Stimulated activated CD8-positive, alpha-beta memory T cell treated with anti-CD3 and anti-CD28 coated beads, Interleukin-2, amount 100 ng/mL, for 1 hour (primary cell): ENCODE measurements at places on chromosomes 6 and 20.

GRCh38 chr6:157433678-157434081, 52.7 kb downstream of the ZDHHC14 start:
- DNase-seq: no peak

DNA sequence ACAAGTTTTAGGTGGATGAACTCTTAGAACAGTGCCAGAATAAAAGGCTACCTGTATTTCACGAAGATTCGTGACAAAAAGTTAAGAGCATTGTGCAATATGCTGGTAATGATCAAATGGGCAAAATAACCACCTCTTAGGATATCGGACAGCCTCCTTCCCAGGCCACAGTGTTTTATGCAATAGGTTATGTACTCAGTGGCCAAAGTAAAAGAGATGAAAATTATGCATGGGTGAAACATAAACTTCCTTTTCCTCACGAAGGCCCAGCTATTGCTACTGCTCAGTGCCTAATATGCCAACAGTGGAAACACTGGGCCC, 153.6 kb upstream of the SIM1 start:
- no peak for DNase-seq

GRCh38 chr20:37343994-37344355, 2.0 kb upstream of the SRC start:
- DNase-seq: no peak

DNA sequence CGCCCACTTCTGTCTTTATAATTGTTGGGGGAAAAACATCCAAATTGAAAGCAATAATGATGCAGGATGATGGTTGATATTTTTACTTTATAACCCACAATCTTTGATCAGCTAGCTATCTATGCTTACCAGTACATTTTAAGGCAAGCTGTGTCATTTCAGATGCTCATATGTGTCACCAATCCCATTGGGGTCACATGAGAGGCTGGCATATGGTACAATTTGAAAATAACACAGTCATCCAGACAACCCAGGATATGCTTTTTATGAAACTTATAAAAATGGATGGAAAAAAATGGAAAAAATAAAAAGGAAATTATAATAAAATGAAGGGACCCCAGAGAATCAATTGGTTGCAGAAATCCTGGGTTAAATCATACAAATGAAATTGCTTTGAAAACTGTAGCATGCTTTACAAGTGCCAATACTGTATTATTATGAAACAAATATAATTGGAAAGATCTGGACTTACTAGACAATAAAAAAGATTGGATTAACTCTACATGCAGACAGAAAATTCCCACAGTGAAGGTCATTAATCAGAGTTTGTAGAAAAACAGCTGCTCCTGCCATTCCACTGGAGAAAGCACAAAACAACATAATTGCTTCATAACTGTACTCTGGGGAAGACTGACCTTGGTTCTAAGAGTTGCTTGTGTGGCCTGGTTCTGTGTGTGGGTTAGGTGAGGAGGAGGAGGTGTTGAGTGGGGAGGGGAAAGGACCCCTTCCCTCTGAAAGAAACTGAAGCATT, 13.3 kb upstream of the PRIM2 start:
- no peak for DNase-seq

DNA sequence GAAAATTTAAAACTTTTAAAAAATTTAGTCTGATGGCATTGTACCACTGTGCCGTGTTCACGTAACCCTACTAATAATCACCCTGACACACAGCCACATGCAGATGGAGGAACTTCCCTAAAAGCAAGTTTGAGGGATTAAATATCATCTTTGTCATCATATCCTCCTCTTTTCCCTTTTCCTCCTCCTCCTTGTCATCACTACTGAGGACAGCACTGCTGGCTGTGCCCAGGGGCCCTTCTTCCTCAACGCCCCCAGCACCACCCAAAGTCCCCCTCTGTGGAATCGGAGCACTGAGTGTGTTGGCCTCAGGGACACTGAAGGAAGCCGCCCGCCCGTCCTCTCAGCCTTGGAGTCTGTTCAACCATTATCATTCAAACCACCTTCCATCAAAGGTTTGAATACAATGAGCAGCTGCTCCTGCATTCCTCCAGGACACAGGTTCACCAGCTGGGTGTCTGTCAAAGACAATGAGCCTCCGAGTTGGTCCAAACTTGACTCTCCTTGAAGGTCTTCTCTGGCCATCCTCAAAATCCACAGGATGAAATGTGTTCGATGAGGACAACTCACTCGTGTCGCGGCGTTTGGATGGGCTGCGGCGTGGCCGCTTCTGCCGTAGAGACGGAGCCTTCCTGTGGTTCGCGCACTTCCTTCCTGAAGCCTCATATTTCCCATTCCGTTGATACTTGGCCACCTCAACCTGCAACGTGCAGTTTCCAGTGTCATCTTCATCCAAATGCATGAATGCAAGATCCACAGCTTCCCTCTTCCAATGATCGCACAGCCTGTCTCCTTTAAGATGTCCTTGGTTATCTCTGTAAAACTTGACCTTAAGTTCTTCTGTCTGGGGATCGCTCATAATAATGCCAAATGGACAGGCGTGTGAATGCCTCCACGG, 23.3 kb downstream of the NQO2 start:
- DNase-seq: no peak

DNA sequence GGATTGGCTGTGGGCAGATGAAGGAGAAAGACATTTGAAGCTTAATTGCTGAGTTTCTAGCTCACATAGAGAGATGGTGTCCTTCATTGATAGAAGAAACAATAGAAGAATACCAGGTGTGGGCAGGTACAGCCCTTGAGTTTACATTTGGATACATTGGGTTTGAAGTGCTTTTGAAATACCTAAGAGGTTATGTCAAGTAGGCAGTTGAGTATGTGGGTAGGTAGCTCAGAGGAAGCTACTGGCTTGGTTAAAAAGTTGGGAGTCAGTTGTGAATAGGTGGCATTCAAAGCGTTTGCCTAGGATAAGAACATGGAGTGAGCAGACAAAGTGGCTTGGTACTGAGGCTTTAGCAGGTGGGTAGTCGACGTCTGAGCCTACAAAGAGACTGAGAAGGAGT, 25.0 kb downstream of the NDUFAF5 start:
- no peak for DNase-seq

DNA sequence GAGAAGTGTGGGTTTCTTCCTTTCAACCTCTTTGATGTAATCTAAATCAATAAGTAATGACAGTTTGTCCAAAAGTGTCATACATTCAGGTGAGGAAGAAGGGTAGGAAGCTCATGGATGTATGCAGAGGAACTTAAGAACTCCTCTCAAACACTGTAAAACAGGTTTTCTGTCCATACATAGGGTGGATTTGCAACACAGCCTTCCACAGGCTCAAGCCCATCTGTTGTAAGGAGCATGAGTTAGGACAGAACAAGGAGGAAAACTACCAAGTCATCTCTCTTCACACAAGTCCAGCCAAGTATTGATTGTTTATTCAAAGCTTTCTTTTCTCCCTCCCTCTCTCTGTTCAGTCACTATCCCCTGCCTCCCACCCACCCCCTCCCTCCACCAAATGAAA, 49.0 kb upstream of the CDYL start:
- no peak for DNase-seq

GRCh38 chr20:62531046-62531838, 55.4 kb upstream of the GATA5 start:
- no peak for DNase-seq

- DNase-seq: no peak
Observed at GRCh38 chr20:23143098-23143497, 57.0 kb upstream of the CD93 start.

DNA sequence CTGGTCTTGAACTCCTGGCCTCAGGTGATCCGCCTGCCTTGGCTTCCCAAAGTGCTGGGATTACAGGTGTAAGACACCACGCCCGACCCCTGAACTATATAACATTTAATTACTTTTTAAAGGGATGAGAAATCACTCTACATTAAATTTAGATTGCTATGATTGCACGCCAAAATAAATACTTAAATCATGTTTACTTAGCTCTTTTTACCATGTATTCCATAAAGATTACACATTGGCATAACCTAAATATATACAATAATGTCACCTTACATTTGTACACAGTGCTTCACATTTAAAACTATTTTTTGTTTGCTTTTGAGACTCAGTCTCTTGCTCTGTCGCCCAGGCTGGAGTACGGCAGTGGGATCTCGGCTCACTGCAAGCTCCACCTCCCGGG, 86.4 kb downstream of the IRAK1BP1 start:
- DNase-seq: no peak

- DNase-seq: no peak
Observed at GRCh38 chr6:135030532-135031178, 24.0 kb downstream of the HBS1L start.

GRCh38 chr6:36329798-36330291, 6.8 kb downstream of the BNIP5 start:
- DNase-seq: no peak

DNA sequence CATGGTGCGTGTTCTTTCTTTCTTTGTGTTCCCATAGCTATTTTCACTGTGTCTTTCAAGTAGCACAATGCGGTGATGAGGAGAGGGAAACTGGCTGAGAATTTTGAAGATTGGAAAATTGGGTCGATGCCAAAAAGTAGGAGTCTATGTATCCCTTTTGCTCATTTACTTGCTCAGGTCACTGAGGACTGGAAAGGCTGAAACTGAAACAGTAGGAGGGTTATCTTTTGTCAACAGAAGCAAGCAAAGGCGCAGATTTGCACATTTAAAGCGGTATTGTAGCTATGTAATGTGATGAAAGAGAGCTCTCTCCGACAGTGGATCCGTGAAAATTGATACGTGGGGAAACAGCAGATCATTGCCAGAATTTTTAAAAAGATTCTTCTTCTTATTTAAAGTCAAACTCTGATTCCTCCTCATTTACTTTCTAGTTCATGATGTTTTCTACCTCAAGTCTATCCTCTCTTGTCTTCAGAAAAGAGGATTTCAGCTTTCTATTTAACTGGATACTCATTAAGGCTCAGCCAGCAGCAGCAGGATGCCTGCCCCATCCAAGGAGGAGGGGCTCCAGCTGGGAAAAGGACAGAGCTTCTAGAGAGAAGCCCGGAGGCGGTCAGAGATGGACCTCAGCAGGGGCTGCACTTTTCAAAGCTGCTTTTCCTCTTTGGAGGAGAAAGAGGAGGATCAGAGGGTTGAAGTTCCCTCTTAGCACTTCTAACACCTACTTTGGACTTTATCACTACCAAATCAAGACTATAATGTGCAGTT, 15.9 kb upstream of the FYN start:
- DNase-seq: no peak

- no peak for DNase-seq
Observed at GRCh38 chr20:9130521-9130920, 61.6 kb downstream of the PLCB4 start.

GRCh38 chr6:51330971-51331370, 512.3 kb downstream of the TFAP2B start:
- DNase-seq: no peak

DNA sequence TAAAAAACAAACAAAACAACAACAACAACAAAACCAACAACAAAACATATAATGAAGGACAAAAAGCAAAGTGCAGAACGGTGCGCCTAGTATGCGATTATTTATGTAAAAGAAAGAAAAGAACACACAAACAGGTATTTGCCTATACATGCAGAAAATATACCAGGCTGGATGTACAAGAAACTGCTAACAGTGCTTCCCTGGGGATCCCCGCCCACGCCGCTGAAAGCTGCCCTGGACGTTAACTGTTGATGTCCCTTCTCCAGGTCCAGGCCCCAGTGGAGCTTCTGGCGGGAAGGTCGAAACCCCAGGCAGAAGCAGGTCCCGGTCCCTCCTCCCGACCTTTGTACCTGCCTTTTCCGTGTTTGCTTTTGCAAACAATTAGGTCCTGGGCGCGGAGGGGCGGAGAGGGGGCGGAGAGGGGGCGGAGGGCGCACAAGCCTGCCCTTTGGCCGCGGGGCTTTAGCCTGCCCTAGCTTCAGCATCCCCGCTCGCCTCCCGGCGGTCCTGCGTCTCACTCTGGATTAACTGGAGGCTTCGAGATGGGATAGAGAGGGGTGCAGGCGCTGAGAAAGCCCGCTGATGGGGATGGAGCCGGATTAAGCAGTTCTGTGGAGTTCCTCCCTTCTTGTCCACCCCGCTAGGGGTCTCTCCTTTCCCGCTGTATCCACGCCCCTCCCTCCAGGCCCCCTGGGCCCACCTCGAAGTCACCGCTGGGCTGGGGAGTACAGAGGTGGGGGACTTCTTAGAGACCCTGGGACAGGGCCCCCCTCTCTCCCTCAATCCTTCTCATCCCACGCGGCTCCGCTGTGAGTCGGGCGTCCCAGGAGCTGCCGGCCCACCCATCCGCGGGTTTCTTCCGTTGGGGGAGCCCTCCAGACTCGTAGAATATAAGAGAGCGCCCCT, 8.2 kb upstream of the AHCY start:
- DNase-seq: no peak

DNA sequence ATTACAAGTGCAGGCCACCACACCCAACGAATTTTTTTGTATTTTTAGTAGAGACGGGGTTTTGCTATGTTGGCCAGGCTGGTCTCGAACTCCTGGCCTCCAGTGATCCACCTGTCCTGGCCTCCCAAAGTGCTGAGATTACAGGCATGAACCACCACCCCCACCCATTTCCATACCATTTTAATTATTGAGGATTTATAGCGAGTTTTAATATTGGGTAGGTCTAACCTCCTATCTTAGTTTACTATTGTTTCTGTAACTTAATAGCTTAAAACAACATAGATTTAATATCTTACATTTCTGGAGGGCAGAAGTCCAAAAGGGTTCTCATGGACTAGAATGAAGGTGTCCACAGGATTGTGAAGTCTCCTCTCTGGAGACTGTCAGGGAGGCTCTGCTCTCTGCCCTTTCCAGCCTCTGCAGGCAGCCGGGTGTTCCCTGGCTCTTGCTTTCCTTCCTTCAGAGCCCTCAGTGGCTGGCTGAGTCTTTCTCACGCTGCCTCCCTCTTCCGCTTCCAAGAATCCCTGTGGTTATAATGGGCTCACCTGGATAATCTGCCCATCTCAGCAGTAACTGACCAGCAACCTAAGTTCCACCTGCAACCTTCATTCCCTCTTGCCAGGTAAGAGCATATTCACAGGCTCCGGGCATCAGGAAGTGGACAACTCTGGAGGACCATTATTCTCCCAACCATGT, 18.6 kb upstream of the BCAS4 start:
- no peak for DNase-seq

- no peak for DNase-seq
Observed at GRCh38 chr6:38154731-38155130, 335.2 kb downstream of the ZFAND3 start.

GRCh38 chr6:14119784-14120183, 2.2 kb downstream of the CD83 start:
- no peak for DNase-seq

DNA sequence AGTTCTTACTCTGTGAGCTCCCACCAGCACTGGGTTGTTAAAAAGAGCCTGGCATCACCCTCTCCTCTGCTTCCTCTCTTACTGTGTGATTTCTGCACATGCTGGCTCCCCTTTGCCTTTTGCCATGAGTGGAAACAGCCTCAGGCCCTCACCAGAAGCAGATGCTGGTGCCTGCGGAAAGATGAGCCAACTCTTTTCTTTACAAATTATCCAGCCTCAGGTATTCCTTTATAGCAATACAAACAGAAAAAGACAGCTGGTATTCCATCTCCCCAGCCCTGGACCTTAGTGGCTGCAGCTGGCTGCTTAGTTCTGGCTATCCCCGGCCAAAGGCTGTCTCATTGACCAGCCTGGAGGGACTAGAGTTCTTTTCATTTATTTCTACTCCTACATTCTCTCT, 129.1 kb downstream of the IMPG1 start:
- no peak for DNase-seq

GRCh38 chr20:15339264-15339663, 1001.9 kb upstream of the FLRT3 start:
- DNase-seq: no peak

GRCh38 chr20:63246490-63247288, 7.6 kb downstream of the NKAIN4 start:
- DNase-seq: no peak
